HT1080 (cell line): ENCODE measurements at places on chromosomes 5 and 9.

DNA sequence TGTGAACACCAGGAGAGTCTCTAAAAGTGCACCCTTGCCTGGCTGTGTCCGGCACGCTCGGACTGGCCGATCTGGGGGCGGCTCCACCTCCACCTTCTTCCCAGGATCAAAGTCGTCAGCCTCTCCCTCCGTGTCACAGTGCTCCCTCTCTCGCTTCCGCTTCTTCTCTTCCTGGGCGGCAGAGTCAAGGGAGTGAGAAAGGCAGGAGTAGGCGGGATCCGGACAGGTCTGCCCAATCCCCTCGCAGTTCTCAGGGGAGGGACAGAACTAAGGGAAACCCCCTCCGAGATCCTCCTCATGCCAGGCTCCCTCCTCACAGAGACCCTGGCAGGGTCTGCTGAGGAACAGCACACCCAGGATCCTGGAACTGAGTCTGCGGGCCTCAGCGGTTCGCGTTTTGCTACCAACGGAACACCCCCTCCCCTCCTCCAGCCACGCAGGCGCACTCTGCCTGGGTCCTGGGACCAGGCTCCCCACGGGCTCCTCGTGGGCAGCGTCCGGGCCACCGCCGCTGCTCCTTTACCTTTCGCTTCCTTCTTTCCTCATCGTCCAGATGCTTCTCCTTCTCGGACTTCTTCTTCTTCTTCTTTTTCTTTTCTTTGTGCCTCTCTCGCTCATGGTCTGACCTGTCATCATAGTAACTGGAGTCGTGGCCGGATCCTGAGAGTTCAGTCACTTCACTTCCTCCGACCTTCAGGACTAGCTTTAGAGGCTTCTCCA, 1.3 kb downstream of the BRD9 start:
- DNase-seq = no peak

- DNase-seq = no peak
These were observed 253.8 kb upstream of the POU5F2 start for GRCh38 chr5:93995126-93995621.

DNA sequence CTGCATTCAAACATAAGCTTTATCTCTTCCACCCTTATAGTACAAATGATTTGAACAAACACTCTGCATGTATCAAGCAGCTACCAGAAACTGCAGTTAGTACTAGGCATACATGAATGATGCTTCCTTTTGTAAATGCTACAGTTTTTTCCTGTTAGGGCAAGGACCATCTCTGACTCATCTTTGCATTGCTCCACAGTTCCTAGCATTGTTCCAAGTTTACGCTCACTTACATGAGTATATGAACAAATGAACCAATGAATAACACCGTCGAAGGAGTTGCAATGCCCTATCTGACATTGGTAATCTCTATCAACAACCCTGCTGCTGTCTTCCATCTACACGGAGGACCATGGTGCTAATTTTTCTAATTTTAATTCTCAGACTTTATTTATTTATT, 2.1 kb upstream of the ALDH7A1 start:
- DNase-seq = peak; percentile 67

GRCh38 chr9:3746296-3747275, 220.8 kb upstream of the RFX3 start:
- DNase-seq = peak; percentile 99

DNA sequence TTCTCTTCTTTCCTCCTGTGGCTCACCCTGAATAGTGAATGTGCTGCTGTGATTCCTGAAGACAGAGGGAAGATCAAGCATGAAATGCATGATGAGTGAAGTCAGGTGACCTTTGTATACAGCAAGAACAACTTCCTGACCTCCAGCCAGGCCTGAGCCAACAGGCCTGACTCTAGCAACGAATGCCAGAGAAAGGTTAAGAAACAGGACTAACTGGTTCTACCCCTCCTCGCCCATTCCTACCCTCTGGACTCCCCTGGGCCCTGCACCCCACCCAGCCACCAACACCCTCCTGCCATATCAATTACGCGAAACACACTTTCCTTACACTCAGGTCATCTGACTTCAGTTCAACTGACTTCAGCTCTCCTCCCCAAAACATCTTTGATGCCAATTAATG, 4.9 kb downstream of the SUSD1 start:
- DNase-seq = no peak

- no peak for DNase-seq
These were observed 98.3 kb downstream of the PSD2 start for GRCh38 chr5:139893873-139894272.

GRCh38 chr9:2299156-2299842, 284.2 kb downstream of the SMARCA2 start:
- no peak for DNase-seq

GRCh38 chr9:117444501-117444900, 29.6 kb upstream of the ASTN2 start:
- DNase-seq = no peak

DNA sequence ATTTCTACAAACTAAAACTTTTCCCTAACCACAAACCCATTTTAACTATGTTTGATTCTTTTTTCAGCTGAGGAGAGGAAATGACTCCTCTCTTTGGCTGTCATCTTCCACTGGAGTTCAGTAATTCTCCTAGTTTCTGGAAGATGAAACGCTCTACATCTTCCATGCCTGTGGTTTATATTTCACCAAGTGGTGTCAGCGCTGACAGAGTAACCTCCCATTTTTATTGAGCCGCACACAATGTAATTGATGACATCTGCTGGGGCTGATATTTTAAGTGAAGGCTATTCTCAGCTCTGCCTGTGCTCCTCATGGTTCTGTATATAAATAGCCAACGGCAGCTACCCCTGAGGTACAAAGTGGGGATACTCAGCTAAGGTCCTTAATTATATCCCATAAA, 234.6 kb downstream of the SPOCK1 start:
- peak; percentile 83 for DNase-seq

DNA sequence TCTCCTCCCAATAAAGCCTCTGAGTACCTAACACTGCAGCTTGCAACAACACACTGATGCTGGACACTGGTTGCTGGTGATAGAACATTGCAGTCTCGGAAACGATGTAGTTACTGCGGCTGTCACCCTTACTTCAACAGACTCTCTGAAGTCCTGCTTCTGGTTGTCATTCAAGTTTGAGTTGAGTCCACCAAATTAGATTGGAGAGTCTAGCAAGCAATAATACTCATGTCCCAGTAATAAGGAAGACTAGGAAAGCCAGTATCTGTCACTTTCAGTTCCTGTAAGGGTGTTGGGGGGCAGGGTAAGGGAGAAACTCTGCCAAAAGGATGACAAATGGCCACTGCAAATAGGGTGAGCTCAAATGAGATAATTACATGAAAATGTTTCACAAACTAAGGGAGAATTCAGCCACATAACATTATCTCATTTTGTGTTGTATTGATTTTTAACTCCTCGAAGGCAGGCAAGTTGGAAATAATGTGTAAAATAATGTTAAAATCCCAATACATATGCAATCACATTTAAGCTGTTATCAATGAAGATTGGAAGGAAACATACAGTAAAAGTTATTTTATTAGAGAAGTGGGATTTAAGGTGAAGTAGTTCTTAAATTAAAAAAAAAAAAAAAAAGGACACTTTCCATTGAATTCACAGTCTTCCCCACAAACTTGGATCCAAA, 849 bp upstream of the IFT74 start:
- DNase-seq = no peak

DNA sequence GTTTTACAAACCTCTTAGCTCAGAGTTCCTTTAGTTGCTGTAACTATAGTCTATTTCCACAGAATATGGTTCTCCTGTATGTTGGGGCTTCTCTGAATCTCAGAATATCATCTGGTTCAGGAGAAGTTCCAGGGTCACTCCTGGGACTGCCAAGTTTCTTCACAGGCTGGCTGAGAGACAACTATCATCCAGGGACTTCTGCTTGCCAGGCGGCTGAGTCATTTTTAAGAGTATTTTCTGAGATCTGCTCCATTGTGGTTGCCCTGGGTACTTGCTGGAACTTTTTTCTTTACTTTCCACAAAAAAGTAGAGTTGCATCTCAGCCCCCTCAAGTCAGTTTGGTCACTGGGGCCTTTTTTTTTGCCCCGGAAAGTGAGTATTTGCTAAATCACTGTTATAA, 566.5 kb downstream of the LRRC70 start:
- DNase-seq = peak; percentile 14

DNA sequence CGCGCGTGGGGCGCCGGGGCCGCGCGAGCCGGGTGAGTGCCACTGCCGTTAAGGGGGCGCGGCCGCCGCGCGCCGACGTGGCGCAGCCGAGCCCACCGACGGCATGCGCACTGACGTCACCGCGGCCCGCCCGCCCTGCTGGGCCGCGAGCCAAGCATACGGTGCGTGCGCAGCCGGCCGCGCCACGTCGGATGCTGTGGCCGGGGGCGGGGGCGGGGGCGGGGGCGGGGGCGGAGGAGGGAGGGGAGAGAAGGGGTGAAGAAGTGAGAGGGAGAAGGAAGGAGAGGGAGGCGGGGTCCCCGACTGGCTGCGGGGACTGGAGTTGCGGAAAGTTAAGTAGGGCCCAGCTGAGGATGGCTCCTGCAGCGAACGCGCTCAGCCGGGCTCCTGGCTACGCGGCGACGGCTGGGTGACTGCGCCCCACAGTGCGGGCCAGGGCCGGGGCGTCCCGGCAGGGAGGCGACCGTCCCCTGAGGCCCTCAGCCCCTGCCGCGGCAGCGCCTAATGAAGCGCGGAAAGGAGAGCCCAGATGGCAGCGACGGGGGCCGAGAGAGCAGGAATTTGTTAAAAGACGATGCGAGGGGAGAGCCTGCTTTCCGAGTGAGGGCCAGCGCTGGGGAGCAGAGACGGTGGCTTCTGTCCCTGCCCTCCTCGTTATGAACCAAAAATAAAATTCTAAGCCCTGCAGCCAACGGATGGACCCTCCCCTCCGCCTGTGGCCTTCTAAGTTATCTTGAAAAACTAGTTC, at the start of gene DAP:
Gene DAP (minus strand): TSS at position 50 of the 748 bp plus-strand sequence. CDS start 166 bp downstream, outside the sequence.
- DNase-seq = peak; percentile 67

DNA sequence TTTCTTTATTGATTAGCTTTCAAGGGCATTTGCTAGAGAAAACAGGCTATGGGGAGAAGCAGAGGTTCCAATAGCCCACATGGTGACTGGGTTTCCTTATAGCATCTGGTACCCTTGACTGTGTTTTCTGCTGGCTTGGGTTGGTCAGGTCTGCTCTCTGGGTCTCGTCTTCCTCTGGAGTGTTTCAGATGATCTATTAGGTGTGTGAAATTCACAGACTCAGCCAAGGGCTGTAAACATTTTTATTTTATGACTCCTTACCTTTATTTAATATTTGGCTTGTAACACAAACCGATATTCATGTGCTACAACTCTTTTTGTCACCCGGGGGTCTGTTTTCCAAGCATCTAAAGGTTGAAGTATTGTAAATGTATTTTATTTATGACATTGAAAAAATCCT, 338.9 kb downstream of the GADD45G start:
- DNase-seq = no peak

DNA sequence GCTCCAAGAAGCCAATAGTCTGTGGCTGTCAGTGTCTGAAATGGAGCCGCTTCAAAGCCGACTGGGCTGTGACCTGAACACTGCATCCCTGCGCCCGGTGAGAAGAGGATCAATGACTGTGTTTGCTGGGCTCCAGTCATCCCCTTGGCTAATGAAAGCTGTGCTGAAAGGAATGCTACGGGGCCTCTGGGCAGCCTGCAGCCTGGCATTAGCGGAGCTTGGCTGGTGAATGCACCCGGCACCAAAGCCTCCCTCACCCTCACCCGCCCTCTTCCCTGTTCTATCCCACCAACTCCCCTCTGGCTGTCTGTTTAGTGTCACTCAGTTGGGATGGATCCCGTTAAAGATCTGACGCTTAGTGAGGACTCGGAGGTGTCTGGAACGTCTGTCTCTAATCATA, 355.3 kb downstream of the BNC2 start:
- DNase-seq = no peak

- DNase-seq = peak; percentile 15
These were observed 51.3 kb upstream of the FREM1 start for GRCh38 chr9:14961372-14962068.

DNA sequence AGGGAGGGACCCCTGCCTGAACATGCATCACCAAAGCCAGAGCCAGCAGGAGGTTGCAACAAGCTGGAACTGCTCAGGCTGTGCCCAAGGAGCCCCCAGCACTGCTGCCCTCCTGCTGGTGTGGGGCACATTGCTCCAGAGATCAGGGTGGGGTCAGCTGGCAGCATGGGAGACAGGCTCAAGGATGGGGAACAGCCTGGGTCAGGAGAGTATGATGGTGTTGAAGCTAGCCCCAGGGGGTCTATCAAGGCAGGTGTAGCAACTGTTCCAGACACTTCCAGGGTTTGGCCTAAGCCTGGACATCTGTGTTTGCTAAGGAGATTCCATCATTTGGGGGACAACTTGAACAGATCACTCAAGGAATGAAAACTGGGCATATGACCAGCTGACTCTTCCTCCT, 133.1 kb downstream of the ATPSCKMT start:
- no peak for DNase-seq

DNA sequence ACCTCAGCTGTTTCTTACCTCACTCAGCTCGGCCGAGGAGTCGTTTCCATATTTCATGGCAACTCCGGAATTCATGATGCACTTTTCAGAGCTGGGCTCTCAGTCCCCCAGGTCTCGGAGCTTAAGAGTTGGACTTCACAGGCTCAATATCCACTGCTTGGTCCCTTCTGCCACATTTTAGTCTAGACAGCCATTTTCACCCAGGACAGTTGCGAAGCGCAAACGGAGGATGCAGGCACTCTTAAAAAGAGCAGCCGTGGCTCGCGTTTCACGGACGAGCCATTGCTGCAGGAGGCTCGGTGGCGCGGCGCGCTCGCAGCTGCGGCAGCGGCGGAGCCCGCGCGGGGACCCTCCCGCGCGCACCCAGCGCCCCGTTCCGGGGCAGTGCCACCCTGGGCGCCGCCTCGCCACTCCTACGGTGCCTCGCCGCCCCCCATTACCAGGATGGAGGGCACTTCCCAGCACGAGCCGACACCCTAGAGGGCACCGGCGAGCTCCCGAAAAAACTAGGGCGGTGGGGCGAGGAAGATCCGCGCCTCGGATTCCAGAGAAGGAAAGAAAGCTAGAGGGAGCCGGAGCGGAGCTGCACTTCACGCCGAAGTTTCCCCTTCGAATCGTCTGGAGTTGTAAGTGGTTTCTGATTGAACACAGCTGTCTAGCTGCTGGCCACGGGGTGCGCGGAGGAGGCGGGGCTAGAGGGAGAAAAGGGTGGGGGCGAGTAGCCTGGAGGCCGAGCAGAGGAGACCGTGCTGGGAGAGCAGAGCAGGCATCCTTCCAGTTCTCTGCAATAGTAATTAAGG, 140.3 kb downstream of the TSSK1B start:
- peak; percentile 84 for DNase-seq

DNA sequence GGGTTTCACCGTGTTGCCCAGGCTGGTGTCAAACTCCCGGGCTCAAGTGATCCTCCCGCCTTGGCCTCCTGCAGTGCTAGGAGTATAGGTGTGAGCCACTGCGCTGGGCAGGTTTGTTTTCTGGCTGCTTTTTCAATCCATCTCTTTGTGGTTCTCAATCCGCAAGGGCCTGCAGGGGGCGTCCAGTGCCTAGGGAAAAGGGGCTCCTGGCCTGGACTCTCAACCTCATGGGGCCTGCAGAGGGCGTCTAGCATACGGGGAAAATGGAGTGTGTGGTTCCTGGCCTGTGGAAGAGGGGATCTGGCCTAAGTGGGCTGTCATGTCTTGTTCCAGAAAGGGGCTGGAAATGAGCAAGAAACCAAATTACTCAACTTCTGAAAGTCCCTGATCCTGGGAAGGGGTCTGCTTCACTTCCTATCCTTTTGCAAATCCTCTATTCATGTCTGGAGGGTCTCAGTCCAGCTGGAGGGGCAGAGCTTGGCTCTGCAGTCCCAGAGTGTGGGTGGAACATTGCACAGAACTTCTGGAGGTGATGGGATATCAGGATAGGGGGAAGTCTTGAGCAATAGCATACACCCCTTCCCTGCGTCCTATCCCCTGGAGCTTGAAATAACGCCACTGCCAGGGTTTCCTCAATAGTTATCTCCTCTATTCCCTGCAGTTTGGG, 12.7 kb upstream of the CCL27 start:
- peak; percentile 61 for DNase-seq
